ENCODE measurements at places on chromosomes 4 and X.

GRCh38 chr4:102843273-102843672, 15.9 kb upstream of the UBE2D3 start:
- DNase-seq, result no peak

DNA sequence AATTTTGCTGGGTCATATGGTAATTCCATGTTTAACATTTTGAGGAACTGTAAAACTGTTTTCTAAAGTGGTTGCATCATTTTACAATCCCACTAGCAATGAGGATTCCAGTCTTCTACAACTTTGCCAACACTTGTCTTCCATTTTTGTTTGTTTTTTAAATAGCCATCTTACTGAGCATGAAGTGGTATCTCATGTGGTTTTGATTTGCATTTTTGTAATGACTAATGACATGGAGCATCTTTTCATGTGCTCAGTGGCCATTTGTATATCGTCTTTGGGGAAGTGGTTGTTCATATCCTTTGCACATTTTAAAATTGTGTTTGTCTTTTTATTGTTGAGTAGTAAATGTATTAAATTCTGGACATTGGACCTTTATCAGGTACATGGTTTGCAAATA, 94.7 kb downstream of the TMEM131L start:
- no peak for DNase-seq

- no peak for DNase-seq
Measured at GRCh38 chr4:186743261-186743660, 19.6 kb upstream of the FAT1 start.

GRCh38 chr4:151911970-151912369, 151.2 kb upstream of the GATB start:
- DNase-seq, result no peak

DNA sequence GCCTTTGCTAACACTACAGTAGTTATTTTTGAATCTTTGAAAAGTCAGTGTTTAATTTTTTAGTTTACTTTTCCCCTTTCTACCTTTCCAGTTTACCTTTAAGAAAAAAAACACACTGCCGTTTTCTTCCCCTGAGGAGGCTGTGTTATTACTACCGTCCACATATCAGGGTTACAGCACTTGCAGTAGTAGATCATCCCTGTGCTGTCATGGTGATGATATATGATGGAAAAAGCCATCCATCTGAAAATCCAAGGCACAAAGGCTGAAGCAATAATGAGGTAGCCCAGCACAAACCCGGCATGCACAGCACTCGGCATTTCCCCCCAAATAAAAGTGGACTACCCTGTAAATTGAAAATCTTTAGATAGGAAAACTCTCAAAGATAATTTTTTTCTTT, 258.7 kb downstream of the CXXC4 start:
- DNase-seq, result no peak

GRCh38 chr4:186725469-186726425, 2.1 kb upstream of the FAT1 start:
- no peak for DNase-seq

- no peak for DNase-seq
Measured at GRCh38 chr4:110020139-110020538, 107.5 kb downstream of the EGF start.

DNA sequence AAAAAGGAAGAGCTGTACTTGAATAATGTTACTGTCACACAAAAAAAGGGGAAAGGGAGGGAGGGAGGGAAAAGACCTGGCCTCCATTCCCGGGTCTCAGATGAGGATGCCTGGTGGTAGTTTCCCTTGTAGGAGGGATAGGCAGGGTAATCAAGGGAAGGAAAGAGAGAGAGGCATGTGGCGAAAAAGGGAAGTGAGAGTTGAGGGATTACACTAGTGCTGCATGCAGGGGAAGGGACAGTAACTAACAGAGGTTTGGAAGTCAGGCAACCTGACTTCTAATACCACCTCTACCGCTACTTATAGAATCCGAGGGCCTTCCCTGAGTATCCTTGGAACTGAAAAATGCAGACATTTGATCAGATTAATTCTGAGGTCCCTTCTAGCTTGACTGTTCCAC, 821.7 kb upstream of the FTHL17 start:
- DNase-seq, result no peak

GRCh38 chr4:153206534-153206933, 2.3 kb downstream of the TRIM2 start:
- DNase-seq, result no peak

- no peak for DNase-seq
Measured at GRCh38 chr4:113289766-113290165, 240.3 kb downstream of the ANK2 start.

- DNase-seq, result no peak
Measured at GRCh38 chrX:18884916-18885315, 99.0 kb downstream of the PHKA2 start.

DNA sequence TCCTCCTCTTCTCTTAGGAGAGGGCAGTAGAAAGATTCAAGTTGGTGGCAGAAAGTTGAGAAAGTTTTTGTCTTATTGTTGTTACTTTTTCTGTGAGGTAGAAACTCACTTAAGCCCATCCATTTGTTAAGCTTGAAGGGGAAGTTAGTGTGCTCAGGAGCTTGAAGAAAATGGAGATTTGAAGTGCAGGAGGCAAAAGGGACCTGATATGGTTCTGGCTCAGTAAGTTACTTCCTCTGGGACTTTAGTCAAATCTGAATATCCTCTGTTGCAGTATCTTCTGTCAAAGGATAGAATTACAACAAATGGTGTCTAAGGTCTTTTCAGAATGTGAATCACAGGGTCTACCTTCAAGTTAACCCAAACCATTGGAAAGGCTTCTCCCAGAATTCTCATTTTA, 46.2 kb downstream of the CXCL13 start:
- no peak for DNase-seq

DNA sequence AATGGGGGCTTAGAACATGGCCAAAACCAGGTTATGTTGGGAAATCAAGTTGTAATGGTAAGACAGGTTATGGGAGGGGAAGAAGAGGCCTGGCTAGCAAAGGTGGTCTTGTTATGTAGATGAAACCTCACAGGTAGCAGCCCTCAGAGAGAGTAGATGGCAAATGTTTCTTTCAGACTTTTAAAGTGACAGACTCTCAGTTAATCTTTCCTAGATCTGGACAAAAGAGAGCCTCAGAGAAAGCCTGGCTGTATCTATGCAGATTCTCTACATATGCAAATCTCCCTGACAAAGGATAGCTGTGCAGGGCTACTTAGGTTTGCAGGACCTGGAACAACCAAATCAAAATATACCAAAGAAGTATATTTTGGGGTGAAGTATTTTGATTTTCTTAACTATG, 284.1 kb upstream of the AMOT start:
- no peak for DNase-seq

- DNase-seq, result no peak
Measured at GRCh38 chr4:152047451-152047850, 286.6 kb upstream of the GATB start.

DNA sequence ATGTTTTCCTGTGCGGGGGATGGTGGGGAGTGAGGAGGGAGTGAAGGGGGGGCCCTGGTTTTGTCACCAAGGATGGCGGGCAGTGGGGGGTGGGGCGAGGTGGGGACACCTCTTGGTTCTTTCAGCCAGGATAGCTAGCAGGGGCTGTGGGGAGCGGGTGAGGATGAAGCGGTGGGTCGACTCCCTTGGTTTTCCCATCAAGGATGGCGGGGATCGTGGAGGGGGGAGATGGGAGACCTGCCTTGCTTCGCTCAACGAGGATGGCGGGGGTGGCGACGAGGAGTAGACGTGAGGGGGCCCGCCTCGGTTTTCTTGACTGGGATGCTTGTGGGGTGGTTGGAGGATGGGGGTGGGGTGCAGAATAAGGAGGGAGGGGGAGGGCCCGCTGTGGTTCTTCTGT, 643 bp downstream of the FHL1 start:
- DNase-seq, result no peak

Measured in stimulated activated CD4-positive, alpha-beta T cell treated with anti-CD3 and anti-CD28 coated beads, Interleukin-12 subunit alpha, Interleukin-12 subunit beta, amount 100 ng/mL, for 24 hours (primary cell).